ENCODE measurements at places on chromosomes 5 and 9.

DNA sequence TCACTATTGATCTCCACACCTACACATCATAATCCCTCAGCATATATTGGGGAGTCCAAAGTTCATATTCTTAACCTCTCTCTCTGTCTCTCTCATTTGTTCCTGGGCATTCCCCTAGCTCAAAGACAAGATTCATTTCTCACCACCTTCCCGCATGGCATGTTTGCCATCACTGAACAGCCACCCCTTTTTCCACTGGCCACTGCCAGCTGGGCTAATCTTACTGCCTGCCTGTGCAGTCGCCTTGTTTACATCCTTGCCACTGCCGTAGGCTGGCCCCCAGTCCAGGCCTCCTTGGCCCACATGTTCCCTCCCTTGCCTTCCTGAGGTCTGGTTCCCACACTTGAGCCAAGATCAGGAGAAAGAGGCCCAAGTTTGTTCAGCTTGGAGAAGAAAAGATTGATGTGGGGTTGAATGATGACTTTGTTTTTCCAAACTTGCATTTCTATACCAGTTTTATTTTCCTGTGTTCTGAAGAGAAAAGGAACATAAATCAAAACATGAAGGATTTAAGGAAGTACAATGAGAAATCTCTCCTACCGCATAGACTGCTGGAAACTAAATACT, 80.2 kb downstream of the PLAC8L1 start:
- no peak for DNase-seq

DNA sequence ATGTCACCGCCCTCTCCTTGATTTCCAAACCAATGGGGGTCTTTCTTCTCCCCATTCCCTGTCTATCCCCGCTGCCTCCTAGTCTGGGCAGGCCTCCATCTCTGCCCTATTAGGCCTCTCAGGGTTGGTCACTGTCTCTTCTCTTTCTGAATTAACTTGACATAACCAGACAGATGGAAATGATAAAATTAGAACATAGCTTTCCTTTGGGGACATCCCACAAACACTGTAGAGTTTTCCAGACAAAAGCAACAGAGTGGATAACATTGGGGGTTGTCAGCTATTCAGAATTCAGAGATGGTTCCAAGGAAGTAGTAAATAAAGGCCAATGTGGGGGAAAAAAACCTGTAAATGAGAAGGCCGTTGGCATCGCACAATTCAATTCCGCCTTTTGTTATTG, 24.7 kb downstream of the LHX6 start:
- DNase-seq, result no peak

- DNase-seq, result no peak
Observed at GRCh38 chr5:50889790-50890189, 223.4 kb downstream of the PARP8 start.

- no peak for DNase-seq
Observed at GRCh38 chr9:20294046-20294750, 328.1 kb downstream of the MLLT3 start.

DNA sequence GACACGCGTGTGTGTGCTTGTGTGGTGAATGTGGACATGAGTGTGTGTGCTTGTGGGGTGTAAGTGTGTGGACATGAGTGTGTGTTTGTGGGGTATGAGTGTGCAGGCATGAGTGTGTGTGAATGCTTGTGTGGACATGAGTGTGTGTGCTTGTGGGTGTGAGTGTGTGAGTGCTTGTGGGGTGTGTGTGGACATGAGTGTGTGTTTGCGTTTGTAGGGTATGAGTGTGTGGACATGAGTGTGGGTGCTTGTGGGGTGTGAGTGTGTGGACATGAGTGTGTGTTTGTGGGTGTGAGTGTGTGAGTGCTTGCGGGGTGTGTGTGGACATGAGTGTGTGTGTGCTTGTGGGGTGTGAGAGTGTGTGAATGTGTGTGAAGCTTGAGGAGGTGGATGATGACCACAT, 29.8 kb upstream of the TIFAB start:
- DNase-seq, result no peak

DNA sequence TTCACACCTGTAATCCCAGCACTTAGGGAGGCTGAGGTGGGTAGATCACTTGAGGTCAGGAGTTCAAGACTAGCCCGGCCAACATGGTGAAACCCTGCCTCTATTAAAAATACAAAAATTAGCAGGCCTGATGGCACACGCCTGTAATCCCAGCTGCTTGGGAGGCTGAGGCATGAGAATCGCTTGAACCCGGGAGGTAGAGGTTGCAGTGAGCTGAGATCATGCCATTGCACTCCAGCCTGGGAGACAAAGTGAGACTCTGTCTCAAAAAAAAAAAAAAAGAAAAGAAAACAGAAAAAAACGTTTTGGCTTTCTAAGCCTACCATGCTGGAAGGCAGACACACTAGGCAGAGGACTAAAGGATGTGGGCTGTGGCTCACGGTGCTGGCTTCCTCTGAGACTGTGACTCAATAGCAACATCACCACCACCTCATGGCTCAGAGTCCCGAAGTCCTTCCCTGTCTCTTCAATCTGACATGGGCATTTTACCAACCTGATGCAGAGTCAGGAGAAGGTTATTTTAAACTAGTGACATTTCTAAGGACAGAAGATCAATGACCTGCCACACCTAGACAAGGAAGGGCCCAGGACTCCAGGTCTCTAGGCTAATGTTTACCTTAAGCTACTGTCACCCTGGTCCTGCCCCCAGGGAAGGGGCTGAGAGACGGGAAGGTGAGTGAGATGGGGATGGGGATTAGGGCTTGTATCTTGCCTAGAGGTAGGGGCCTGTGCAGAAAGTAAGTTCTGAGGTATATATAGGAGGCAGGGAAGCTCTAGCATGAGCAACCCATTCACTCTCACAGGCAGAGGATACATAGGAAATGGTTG, 3.7 kb downstream of the ECSCR start:
- DNase-seq, result peak; percentile 59

DNA sequence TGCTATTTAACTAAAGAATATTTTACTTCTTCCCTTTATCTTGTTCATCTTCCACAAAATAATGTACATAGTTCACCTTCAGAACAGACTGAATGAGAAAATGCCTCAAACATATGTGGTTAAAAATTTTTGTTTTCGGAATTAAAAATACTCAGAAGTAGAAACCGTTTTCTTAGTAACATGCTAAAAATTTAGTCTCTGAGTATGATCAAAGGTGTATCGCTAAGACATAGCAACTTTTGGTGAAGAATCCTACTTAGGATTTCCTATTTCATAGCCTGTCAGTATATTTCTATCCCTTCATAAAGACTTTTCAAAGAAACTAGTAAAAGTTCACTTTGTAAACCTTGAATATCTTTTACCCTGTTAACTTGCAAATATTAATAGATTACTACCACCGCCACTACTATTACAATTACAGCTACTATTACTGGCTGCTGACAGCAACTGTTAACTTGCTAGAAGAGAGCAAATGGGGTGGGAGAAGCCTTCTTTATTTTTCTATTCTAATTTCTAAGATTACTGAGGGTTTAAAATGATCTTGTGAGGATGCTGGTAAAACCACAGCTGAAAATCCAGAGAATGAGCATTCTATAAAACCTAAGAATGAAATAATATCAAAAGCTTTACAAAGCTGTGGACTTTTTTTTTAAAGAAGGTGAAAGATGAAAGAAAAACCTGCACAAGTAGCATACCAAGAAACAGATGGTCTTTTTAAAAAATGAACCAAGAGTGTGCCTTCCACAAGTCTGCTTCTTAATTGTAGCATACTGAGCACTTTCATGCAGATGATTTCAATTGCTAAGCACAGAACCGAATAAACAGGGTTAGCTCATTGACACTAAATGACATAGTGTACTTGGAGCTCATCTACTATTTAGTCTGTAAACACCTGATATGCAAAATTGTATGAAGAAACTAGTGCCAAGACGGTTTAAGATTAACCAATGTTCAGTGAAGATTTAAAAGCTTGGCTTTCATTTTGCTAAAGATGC, 246.3 kb upstream of the EFNA5 start:
- no peak for DNase-seq

DNA sequence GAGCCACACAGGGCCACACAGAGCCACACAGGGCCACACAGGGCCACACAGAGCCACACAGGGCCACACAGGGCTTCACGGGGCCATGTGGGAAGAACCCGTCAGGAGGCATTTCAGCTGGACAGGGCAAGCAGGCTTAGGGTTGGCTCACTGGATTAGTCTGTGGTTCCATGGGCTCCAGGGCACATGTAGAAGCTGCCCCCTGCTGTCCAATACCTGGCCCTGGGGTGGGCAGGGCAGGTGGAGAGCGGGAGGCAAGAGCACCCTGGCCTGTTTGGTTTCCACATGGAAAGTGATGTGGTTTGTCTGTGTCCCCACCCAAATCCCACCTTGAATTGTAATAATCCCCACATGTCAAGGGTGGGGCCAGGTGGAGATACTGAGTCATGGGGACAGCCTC, 16.4 kb upstream of the LPCAT1 start:
- DNase-seq, result no peak

DNA sequence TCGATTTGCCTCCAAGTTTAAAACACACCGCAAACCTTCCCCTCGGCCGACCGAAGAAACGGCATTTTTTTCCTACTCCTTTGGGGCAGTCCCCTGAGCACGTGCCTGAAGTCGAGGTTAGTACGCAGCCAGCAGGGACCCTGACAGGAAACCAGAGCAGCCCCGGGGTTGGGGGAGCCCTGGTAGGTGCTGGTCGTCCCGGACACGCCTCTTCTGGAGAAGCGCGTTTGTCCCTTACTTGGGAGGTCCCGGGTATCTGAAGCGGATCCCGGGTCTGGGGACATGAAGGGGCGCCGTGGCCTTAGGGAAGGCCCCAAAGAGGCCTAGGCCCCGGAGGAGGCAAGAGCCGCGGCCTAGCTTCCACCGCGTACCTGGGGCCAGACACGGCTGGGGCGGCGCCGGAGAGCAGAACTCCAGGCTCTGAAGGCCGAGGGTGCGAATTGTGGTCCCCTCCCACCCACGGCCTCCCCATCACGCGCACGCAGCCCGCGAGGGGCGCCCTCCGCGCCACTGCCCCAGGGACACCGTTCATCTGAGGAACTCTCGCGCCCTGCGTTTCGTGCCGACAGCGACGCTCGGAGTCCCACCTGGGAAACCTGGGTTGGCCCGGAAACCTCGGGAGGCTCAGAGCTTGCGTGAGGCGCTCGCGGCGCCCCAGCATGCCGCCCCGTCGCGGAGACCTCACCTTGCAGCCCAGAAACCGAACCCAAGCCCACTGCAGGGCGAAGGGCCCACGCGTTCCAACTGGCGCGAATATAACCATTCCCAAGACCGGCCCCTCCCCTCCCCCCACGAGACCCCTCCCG, 10.4 kb downstream of the OTP start:
- no peak for DNase-seq

GRCh38 chr5:179827680-179828079, 7.0 kb downstream of the SQSTM1 start:
- DNase-seq, result peak; percentile 52

DNA sequence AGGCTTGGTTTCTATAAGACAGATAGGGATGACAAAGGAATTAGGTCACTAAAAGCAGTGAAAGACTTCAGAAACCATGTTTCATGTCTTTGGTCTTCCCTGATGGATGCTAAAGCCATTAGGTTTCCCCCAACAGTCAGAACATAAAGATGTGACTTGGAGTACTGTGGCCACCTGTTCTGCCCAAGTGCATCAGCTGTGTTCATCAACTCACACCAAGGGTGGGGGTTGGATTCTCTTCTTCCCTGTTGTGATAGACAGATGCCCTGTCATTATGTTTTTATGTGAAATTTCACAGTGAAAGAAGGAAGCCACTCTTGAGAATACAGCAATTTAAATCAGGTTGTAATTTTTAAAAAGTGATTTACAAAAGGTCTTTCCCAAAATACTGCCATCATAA, 196.8 kb downstream of the SH3GL2 start:
- no peak for DNase-seq

- no peak for DNase-seq
Observed at GRCh38 chr5:43412156-43412555, at the start of gene CCL28. CCL28 (minus strand) TSS chr5:43412391; CDS start chr5:43412316, 75 bp downstream.

- no peak for DNase-seq
Observed at GRCh38 chr5:169850409-169850808, 129.9 kb downstream of the INSYN2B start.

DNA sequence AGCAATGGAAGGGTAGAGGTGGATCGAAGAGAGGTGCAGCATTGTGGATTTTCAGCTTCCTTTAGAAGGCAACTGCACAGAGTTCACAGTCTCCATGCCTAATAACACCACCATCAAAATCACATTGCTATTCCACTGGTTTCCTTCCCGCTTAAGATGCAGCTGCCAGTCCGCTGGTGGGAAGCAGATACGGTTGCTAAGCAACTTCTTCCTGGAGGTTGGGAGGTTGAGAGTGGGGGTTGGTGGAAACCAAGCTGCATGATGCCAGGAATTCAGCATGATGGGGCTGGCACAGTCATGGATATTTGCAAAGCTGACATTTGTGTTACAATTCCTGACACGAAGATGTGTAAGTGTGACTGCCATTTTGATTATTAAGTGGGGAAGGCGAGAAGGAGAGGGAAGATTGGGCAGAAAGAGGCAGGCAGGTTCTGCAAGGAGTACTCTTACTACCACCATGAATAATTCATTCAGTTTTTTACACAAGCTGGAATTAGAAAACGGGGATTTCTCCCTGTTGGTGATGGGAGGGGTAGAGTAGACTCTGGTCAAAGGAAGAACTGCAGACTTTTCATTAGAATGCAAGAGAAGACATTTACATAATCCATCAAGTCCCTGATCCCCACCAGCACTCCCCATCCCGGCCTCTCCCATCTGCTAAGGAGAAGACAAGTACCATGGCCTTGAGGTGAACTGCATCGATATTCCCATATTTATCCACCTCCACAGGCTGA, 87.5 kb downstream of the GLDC start:
- DNase-seq, result no peak

DNA sequence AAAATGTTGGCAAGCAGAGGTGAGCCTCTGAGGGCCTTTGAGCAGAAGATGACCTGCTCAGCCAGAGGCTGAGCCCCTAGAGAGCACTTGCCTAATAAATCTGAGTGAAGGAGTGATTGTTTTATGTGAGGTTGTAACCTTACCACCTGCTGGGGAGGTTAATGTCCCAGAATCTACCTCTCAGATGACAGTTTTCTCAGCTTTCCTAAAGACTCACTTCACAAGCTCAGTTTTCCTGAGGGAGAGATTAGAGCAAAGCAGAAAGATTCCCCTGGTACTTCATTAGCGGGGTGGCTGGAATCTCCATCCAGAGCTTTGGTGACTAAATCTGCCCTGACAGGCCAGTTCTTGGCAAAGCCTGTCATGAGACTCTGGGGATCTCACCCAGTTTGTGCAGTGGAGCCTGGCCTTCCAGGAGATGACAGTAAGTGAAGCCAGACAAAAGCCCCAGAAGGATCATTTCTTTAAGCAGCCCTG, 48.8 kb upstream of the GALNT10 start:
- DNase-seq, result no peak

- no peak for DNase-seq
Observed at GRCh38 chr5:178231539-178232123, 971 bp downstream of the PHYKPL start.

DNA sequence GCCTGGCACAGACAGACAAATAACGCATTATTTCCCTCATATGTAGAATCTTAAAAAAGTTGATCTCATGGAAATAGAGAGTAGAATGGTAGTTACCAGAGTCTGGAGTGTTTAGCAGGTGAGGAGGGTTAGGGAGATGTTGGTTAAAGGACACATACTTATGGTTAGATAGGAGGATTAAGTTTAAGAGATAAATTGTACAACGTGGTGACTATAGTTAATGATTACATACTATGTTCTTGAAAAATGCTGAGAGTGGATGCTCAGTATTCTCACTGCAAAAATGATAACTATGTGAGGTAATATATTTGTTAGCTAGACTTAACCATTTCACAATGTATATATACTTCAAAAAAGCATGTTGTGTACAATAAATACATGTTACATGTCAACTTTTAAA, 38.0 kb downstream of the CERT1 start:
- DNase-seq, result no peak
